ENCODE measurements at places on chromosomes 2 and 18. TPM values are rescaled to one million over a fixed set of nuclear protein-coding genes. Genes with fewer than 3 reads are reported as not detected.

The RUFY4 gene
- not detected for total RNA-seq

The TRAK2 gene
- 19.2 TPM for total RNA-seq

The MATN3 gene
- total RNA-seq: 2.9 TPM

The CRACDL gene
- not detected for total RNA-seq

The TACR1 gene
- not detected for total RNA-seq

The CRYGD gene
- not detected for total RNA-seq

The SLC4A3 gene
- 4.0 TPM for total RNA-seq

The ARHGAP15 gene
- not detected for total RNA-seq

The SCYGR4 gene
- total RNA-seq: not detected

The ANKRD30B gene
- total RNA-seq: not detected
